ENCODE measurements at places on chromosomes 2 and 18. TPM values are rescaled to one million over a fixed set of nuclear protein-coding genes. Genes with fewer than 3 reads are reported as not detected.

The SDC1 gene
- 0.37 TPM for total RNA-seq

The CREG2 gene
- not detected for total RNA-seq

- no peaks in the 10 kb centered on the region for H3K4me1 ChIP-seq
- no peaks in the 10 kb centered on the region for H3K27me3 ChIP-seq
- H3K27ac ChIP-seq, result no peak overlapping the region
- no peak overlapping the region for H3K4me3 ChIP-seq
- DNase-seq, result no peak
Observed at GRCh38 chr2:202161151-202161835, 77.1 kb downstream of the SUMO1 start.

The WDPCP gene
- 7.6 TPM for total RNA-seq

The SLC19A3 gene
- total RNA-seq, result not detected

The OXER1 gene
- 0.12 TPM for total RNA-seq

DNA sequence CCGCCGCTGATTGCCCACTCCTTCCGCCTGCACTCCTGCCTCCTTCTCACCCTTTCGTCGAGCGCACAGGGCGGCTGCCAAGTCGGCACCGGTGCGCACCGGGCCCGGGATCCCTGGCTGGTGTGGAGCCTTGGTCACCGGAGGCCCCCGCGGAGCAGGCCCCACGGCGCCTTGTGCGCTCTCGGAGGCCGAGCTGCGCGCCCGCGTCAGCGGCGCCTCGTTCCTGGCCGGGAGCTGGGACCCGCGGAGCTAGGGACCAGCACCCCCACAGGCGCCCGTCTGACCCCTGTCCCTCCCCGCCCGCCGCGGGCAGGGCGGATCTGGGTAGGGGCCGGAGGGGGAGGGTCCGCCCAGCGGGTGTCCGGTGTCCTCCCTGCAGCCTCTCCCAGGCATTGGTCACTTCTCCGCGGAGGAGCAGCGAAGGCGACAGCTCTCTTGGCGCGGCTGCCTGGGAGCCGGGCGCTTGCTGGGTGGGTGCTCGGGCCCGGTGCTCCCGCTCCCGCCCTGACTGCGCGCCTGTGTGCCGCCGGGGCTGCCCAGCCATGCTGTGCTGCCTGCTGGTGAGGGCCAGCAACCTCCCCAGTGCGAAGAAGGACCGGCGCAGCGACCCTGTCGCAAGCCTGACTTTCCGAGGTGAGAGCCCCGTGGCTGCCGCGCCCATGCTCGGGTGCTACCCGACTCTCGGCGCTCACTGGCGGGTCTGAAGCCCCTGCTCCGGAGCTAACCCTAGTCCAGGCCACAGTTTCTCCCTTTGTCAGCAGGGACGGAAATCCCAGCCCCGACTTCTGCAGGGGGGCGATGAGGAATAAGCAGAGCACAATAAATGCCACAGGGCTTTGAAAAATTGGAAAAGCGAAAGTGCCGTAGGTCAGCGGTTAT is 13.2 kb downstream of the DYSF start:
- H3K27ac ChIP-seq, result no peak overlapping the region
- H3K36me3 ChIP-seq, result no peaks in the 10 kb centered on the region
- no peak for DNase-seq
- no peaks in the 10 kb centered on the region for H3K4me1 ChIP-seq

DNA sequence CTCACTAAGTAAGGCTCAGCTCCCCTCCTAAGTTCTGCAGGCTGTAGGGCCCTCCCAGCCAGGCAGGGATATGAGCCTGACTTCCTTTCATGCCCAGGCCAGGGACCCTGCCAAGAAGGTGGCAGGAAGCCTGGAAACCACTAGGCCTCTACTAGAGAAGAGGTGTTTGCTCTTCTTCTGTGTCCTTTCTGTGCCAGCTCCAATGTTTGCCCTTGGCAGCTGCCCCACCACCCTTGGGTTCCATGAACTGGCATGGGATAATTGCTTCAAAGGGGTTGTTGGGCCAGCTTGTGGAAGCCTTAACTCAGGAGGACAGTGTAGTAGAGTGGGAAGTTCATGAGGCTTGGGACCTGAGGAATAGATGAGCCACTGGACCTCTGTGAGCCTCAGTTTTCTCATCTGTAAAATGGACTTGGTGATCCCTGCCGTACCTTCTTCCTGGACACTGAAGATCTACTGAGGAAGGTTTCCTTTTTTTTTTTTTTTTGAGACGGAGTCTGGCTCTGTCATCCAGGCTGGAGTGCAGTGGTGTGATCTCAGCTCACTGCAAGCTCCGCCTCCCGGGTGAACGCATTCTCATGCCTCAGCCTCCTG is 3.9 kb downstream of the SLC35F6 start:
- no peak overlapping the region for H3K27ac ChIP-seq
- no peaks in the 10 kb centered on the region for H3K27me3 ChIP-seq
- H3K36me3 ChIP-seq, result no peaks in the 10 kb centered on the region

DNA sequence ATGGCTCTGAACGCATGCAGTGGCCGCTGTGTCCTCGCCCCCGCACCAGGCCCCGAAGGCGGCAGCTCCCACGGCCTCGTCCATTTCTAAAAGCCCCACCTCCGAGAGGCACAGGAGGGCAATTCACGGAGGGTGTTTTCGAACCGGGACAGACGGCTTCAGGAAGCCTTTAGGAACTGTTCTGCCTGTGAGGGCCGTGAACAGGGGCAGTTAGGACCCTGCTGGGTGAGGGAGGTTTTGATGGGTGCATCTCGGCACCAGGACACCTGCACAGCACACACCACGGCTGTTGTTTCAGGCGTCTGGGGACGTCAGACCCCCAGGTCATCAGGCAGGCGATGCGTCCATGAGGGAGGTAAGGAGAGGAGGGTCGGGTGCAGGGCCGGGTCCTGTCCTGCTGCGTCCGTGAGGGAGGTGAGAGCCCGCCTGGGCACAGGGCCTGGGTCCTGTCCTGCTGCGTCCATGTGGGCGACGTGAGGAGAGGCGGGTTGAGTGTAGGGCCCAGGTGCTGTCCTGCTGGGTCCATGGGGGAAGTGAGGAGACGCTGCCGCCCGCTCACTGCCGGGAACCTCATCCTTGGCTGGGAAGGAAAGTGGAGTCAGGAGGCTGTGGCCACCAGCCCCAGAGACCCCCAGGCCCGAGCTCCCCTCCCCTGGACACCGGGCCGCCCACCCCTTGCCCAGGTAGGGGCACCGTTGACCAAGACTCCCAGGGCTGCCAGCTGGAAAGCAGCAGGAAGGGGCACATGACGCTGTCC is 25.5 kb upstream of the KCNG2 start:
- DNase-seq, result no peak
- H3K36me3 ChIP-seq, result no peaks in the 10 kb centered on the region
- H3K4me1 ChIP-seq, result no peaks in the 10 kb centered on the region
- no peak overlapping the region for H3K27ac ChIP-seq
- H3K4me3 ChIP-seq, result no peak overlapping the region

GRCh38 chr2:26139269-26140183 is 33.4 kb upstream of the GAREM2 start:
- H3K27ac ChIP-seq, result no peak overlapping the region
- H3K27me3 ChIP-seq, result no peaks in the 10 kb centered on the region
- H3K4me3 ChIP-seq, result no peak overlapping the region
- H3K36me3 ChIP-seq, result no peaks in the 10 kb centered on the region
- H3K4me1 ChIP-seq, result no peaks in the 10 kb centered on the region

DNA sequence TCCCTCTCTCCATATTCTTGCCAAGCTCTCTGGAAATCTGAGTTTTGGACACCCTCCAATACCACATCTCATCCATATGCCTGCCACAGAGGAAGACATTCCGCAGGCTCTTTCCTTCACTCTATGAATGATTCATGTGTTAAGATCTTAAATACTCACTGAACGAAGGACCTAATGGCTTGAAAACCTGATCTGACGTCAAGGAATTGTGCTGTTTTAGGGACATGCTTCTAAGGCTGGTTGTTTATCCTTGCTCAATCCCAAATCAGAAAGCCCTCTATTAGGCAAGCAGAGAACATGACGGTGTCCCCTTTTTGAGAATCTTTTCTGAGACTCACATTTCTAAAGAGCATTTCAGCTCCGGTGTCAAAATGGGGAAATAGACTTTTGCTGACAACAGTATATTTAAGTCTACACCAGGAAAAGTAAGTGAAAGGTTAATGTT is 83.7 kb upstream of the GALNT5 start:
- H3K4me3 ChIP-seq, result no peak overlapping the region
- H3K27ac ChIP-seq, result no peak overlapping the region
- no peaks in the 10 kb centered on the region for H3K36me3 ChIP-seq
- DNase-seq, result no peak

- no peak for DNase-seq
- H3K4me1 ChIP-seq, result no peaks in the 10 kb centered on the region
- H3K27me3 ChIP-seq, result peaks cover 4% of the 10 kb centered on the region
- H3K4me3 ChIP-seq, result no peak overlapping the region
Observed at GRCh38 chr18:22173221-22173927, 4.0 kb downstream of the GATA6 start.

The TMEM37 gene
- total RNA-seq, result not detected

GRCh38 chr2:120052597-120052996 is 39.7 kb downstream of the EPB41L5 start:
- no peaks in the 10 kb centered on the region for H3K4me1 ChIP-seq
- no peaks in the 10 kb centered on the region for H3K27me3 ChIP-seq
- H3K4me3 ChIP-seq, result no peak overlapping the region
- DNase-seq, result no peak
- H3K36me3 ChIP-seq, result no peaks in the 10 kb centered on the region
- no peak overlapping the region for H3K27ac ChIP-seq
